Stimulated activated CD8-positive, alpha-beta memory T cell treated with anti-CD3 and anti-CD28 coated beads, Interleukin-2, amount 100 ng/mL, for 48 hours (primary cell): ENCODE measurements at places on chromosomes 1 and 21.

DNA sequence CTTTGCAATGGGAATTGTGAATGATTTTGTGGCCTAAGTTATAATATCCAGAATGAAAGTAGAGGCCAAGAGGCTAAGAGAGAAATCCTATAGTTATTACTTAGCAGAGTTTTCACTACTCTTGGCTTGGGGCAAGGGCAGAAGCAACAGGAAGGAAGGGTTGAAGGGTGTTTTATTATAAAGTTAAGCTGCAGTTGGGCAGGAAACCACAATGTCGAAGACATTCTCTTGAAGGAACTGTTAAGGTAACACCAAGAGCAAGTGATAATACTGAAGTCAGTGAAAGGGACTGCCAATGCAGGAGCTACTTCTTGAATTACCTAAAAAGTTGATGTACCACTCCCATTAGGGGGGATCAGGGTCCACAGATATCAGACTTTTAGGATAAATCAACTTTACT is 8.3 kb downstream of the XCL2 start:
- no peak for DNase-seq

DNA sequence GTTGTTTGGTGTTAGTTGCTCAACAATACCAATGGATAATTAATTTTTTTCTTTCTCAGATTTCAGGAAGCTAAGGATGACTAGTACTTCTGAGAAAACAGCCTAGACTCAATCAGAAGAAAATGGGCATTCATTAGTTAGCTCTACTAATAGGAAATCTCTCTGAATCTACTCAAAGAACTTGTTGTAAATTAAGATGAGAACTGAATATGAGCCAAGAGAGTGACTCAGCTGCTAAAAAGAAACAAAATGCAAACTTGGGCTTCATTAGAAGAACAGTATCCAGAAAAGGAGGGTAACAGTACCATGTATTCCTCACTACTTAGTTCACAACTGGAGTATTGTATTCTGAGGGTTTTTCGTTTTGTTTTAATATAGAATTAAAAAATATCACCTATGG is 12.5 kb downstream of the FOXJ3 start:
- DNase-seq, result no peak

DNA sequence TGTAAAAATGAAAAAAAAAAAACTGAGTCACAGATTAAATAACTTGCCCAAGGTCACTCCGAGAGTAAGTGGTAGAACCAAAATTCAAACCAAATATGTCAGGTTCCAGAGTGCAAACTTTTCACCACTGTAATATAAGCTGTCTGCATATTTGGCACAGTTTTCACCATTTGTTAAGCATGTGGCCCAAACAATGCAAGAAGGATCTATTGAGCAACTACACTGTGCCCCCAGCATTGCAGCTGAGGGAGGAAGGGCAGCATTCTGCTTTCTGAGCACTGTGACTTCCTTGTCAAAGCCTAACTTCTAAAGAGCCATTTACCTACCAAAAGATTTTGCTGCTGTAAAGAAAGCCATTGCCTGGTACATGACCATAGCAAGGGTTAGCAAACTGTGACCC is 133.4 kb downstream of the SYT2 start:
- DNase-seq, result no peak

- DNase-seq, result no peak
These were observed 843.8 kb downstream of the USP25 start for GRCh38 chr21:16573578-16573977.

- no peak for DNase-seq
These were observed 1.1 kb downstream of the SYNC start for GRCh38 chr1:32701421-32701911.

DNA sequence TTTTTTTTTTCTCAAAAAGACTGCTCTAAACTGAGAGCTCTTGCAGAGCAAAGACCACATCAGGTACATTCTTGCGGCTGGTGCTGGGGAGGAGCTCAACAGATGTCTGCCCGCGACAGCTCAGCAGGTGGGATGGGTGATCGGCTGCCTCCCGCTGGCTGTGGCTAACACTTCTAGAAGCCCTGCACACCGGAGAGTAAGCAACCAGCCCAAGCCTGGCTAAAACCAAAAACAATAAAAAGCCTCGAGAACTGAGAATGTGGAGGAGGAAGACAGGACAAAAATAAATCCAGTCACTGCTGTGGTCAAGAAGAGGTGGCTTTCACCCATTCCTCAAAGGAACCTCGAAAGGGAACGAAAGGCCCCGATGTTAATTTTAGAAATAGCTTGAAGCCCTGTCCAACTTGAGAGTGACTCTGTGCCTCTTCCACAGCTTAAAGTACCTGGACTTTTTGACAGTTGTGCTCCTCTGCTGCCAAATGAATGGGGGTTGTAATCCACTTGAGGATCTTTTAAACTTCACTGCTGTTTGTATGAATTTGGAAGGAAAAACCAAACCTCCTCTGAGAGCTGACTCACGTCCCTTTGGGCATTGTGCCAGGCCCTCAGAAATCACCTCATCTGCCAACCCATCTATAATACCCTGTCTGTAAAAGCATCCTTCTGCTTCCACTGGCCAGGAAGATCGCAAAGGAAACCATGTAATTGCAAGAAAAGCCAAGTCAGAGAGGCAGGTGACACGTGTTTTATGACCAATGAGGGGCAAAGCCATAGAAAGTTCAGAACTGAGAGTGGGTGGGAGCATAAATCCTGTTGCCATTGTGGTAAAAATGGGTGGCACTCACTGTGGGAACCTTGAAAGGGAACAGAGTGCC is 78.6 kb downstream of the KCNN3 start:
- DNase-seq, result peak; percentile 67

GRCh38 chr1:226829105-226829504 is 41.3 kb upstream of the PSEN2 start:
- no peak for DNase-seq

DNA sequence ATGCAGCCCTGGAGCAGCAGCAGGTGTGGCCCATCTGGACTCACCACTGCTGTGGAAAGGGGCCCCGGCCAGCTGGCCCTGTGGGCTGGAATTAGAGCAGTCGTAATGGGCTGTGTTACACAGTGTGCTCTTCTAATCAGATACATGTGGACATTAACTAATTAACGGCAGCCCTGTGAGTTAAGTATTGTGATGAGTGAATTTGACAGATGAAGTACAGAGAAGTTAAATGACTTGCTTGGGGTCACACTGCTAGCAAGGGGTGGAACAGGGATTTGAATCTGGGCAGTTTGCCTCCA is 58.6 kb downstream of the MDM4 start:
- no peak for DNase-seq

DNA sequence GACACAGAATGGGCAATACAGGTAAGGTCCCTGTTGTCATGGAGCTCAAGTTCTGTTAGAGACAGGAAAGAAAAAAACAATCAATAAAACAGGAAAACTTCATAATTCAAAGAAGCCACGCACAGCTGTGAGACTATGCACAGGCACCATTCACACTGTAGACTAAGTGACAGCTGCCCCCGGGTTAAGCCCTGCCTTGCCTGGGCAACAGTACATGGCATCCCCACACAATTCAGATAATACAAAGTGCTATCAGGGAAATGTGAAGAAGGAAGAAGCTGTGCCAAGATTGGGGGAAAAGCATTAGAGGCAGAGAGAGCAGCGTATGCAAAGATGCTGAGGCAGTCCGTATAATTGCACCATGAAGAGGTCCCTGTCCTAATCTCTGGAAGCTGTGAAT is 9.0 kb upstream of the KCNE2 start:
- no peak for DNase-seq
